A549 treated with CpdA at 1 μM for 4 hours (cell line): ENCODE measurements at places on chromosomes 13 and 19. TPM values are rescaled to one million over a fixed set of nuclear protein-coding genes. Genes with fewer than 3 reads are reported as not detected.

DGKH gene
- total RNA-seq = 3.5 to 4.5 TPM (median 4.2 TPM) in 5 replicates

RNASEH2A gene
- 26.5 to 49.9 TPM (median 42.8 TPM) in 5 replicates for total RNA-seq

FBXO17 gene
- 70.5 to 99.5 TPM (median 87.1 TPM) in 5 replicates for total RNA-seq

KIR3DL1 gene
- not detected in 5 replicates for total RNA-seq

RGCC gene
- 0.61 to 1.2 TPM (median 1.0 TPM) in 5 replicates for total RNA-seq

ADAT3 gene
- total RNA-seq = 2.8 to 7.6 TPM (median 6.3 TPM) in 5 replicates

HIPK4 gene
- total RNA-seq = 0.19 to 0.41 TPM (median 0.23 TPM) in 5 replicates

RASGRP4 gene
- 0.06 to 0.20 TPM (median 0.07 TPM) in 3 of 5 replicates, not detected in the others for total RNA-seq

DNAAF3 gene
- 5.2 to 7.2 TPM (median 6.9 TPM) in 5 replicates for total RNA-seq

MAMSTR gene
- 0.35 to 0.71 TPM (median 0.51 TPM) in 5 replicates for total RNA-seq

FFAR1 gene
- total RNA-seq = not detected in 5 replicates

DHDH gene
- 1.2 to 2.2 TPM (median 1.5 TPM) in 5 replicates for total RNA-seq

MYH14 gene
- 4.9 to 6.7 TPM (median 6.3 TPM) in 5 replicates for total RNA-seq

SELENOV gene
- not detected in 5 replicates for total RNA-seq

NHLRC3 gene
- total RNA-seq = 3.9 to 6.0 TPM (median 5.3 TPM) in 5 replicates

DACH1 gene
- not detected in 5 replicates for total RNA-seq

ANKRD27 gene
- total RNA-seq = 30.4 to 42.9 TPM (median 40.8 TPM) in 5 replicates

KASH5 gene
- not detected in 5 replicates for total RNA-seq

PTGER1 gene
- 0.07 to 0.18 TPM in 2 of 5 replicates, not detected in the others for total RNA-seq

MCEMP1 gene
- total RNA-seq = not detected in 5 replicates

SYT3 gene
- total RNA-seq = 0.36 to 0.76 TPM (median 0.51 TPM) in 5 replicates

ZNF573 gene
- 1.3 to 2.6 TPM (median 2.1 TPM) in 5 replicates for total RNA-seq

CXCL17 gene
- 0.07 to 0.12 TPM in 2 of 5 replicates, not detected in the others for total RNA-seq

PPAN gene
- total RNA-seq = 41.6 to 62.8 TPM (median 53.8 TPM) in 5 replicates

RYR1 gene
- 4.3 to 5.0 TPM (median 5.0 TPM) in 5 replicates for total RNA-seq

TRPC4 gene
- 0.08 to 0.18 TPM (median 0.09 TPM) in 3 of 5 replicates, not detected in the others for total RNA-seq

ZNF836 gene
- total RNA-seq = 0.73 to 1.0 TPM (median 0.92 TPM) in 5 replicates
